Hematopoietic multipotent progenitor cell treated with erythropoietin and hydrocortisone succinate and interleukin-3 and kit ligand, for 15 days (in vitro differentiated cells): ENCODE measurements at places on chromosomes 5 and 9.

- DNase-seq: no peak
Measured at GRCh38 chr5:10034001-10034400, 215.7 kb downstream of the ATPSCKMT start.

GRCh38 chr9:6355728-6356127 lies 27.6 kb downstream of the TPD52L3 start:
- DNase-seq: no peak

GRCh38 chr5:154309805-154310204 lies 119.3 kb downstream of the GALNT10 start:
- DNase-seq: no peak

GRCh38 chr9:80076162-80076561 lies 504.4 kb downstream of the TLE4 start:
- no peak for DNase-seq

DNA sequence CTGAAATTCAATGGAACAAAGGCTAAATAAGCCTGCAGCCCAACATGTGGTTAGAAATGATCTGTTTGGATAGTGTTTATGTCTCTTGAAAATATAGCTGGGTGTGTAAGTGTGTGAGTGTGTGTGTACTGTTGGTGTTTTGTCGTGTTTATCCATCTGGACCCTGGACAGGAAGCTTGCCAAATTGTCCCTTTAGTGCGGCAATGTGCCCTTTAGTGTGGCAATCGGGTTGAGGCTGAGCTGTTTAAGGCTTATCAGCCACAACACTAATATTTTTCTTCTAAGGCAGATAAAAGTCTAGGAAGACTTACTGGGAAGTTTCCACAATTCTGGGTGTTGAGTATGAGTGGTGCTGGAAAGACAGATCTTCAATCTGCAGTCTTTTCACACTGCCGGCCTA lies 180.2 kb downstream of the YTHDC2 start:
- no peak for DNase-seq

GRCh38 chr5:9474219-9475002 lies 71.5 kb downstream of the SEMA5A start:
- DNase-seq: no peak

DNA sequence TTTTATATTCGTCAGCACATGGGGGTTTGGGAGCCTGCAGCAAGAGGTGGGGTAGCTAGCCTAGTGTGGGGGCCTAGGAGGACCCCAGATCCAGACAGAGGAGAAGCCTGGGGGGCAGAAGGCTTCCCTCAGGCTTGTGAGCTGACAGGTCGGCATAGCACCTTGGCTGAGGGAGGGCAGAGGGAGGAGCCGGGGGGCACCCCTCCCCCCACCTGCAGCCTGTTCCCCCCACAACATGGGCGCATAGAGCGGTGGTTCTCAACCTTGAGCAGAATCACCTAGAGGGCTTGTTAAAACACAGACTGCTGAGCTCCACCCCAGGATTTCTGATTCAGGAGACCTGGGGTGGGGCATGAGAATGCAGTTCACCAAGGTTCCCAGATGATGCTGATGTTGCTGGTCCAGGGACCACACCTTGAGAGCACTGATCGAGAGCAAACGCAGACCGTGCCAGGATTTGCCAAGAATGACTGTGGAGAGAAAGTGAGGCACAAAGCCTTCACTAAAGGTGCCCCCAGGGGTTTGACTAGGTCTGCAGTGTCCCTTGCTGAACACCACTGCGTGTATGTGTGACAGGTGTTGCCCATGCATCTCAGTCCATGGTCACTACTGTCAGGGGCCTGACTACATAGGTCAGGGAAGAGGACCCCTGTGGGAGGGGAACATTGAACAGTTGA lies 163.3 kb downstream of the MACROH2A1 start:
- DNase-seq: no peak

GRCh38 chr5:54775645-54776044 lies 209.7 kb downstream of the ESM1 start:
- DNase-seq: no peak

GRCh38 chr5:10689391-10690081 lies 71.5 kb downstream of the DAP start:
- peak; percentile 63 for DNase-seq

GRCh38 chr5:135337064-135337463 lies 62.0 kb downstream of the MACROH2A1 start:
- no peak for DNase-seq

DNA sequence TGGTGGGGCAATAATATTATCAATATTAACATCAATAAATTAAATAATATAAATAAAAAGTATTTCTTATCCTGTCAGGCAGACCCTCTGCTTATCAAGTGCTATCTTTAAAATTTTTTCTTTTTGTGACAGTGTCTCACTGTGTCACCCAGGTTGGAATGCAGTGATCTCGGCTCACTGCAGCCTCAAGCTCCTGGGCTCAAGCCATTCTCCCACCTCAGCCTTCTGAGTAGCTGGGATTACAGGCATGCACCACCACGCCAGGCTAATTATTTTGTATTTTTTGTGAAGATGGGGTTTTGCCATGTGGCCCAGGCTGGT lies 53.2 kb downstream of the NDST1 start:
- DNase-seq: no peak

- DNase-seq: no peak
Measured at GRCh38 chr9:136403915-136404800, 4.2 kb upstream of the SNAPC4 start.

- peak; percentile 36 for DNase-seq
Measured at GRCh38 chr5:10354048-10354872, 765 bp downstream of the MARCHF6 start.

DNA sequence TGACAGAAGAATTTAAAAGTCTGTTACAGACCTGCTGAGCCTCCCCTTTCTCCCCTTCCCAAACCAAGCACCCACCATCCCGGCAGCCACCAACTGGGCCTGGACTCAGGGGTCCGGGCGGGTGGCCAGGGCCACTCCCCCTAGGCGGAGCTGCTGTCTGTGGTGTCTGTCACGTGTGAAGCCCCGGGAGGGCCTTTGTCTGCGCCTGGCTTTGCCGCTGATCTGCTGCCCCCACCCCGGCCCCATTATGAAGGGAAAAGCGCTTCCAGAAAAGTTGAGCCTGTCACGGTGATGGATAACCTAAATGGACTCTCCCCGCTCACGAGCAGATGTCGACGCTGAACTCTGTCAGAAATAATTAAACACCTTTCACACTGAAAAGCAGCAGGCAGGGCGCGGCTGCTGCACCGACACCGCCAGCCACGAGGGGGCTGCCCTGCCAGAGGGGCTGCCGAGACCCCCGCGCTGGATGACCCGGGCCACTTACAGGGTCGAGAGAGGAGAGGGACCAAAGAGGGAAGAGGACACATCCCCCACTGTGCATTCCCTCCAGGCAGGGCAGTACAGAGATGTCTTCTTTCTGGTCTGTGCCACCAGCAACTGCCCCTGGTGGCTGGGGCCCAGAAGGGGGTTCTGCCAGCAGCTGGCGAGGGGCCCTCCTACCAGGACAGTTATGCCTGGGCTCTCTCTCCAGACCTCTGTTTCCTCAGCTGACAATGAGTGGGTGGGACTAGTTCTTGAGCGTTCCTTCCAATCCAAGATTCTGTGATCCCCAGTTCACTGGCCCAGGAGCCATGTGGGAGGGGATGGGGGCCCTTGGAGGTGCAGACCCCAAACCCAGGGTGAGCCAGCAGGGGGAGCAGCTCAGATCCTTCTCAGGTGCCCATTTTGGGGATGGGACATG lies 36.0 kb upstream of the BARHL1 start:
- DNase-seq: no peak

- DNase-seq: peak; percentile 34
Measured at GRCh38 chr5:131423056-131423455, 159.2 kb downstream of the CDC42SE2 start.

DNA sequence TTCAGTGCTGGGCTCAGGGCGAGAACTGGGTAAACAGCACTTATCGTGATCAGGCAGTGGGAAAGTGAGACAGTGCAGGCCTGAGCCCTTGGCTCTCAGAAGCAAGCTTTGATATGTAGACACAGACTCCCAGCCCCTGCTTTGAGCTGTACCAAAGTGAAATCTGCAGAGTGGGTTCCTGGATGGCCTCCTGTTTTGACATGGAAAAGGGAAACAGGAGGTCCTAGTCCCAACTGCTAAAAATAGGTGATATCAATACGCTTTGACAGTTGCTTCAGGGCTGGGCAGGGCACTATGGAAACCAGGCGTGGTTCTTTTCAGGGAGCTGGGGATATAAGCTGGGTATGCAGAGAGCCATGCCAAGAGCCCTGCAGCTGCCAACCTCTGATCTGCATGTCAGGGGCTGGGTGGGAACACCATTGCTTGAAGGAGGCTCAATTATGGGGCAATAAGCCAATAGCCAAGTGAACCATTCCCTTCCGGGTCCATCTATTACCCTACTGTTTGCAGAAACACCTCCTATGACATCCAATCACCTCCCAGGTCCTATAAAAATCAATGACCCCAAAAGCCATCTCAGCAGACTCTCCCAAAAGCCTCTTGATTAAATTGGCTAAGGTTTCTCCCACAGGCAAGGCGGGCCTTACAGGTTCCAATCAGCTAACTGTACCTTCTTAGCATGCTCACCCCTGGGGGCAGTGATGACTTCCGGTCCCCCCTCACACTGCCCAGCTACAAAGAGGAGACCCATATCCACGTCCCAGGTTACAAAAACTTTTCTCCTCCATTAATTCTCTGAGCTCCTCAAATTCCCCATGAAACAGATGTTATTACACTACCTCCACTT lies 45.8 kb downstream of the EPB41L4B start:
- no peak for DNase-seq

DNA sequence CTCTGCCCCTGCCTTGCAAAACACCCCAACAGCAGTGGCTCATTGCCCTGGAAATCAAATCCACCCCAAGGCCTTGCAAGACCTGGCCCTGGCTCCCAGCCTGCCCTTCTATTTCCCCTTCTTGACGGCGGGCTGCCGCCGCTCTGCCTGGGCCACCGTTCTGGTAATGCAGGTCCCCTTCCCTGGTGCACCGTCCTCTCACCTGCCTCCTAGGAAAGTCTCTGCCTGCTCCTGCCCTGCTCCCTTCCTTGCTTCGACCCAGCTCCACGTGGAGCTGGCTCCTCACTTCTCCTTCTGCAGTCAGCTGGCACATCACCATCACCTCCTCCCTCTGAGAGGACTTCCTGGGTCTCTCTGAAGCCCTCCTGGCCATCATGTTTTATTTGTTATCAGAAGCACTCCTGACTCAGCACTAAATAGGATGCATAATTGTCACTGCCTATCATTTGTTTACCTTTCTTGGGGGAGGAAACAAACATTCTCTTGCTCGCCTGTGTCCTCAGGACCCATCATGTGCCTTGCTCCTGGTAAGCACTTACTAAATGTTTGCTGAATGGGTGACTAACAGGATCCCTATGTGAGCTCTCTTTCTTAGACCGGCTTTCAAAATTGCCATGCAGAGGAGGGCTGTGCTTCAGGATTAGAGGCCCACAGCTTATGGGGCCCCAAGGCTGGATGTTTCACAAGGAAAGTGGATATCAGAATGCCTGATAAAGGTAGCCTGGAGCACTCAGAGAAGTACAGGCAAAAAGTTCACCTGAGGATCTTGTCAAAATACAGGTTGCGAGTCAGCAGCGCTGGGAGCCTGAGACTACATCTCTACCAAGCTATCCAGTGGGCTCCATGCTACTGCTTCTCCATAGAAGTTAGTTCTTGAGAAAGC lies 19.6 kb upstream of the C5orf47 start:
- no peak for DNase-seq
